ENCODE measurements at places on chromosomes 2 and 18.
A peak's percentile ranks its signal among the peaks of the same experiment; 100 is the strongest.

DNA sequence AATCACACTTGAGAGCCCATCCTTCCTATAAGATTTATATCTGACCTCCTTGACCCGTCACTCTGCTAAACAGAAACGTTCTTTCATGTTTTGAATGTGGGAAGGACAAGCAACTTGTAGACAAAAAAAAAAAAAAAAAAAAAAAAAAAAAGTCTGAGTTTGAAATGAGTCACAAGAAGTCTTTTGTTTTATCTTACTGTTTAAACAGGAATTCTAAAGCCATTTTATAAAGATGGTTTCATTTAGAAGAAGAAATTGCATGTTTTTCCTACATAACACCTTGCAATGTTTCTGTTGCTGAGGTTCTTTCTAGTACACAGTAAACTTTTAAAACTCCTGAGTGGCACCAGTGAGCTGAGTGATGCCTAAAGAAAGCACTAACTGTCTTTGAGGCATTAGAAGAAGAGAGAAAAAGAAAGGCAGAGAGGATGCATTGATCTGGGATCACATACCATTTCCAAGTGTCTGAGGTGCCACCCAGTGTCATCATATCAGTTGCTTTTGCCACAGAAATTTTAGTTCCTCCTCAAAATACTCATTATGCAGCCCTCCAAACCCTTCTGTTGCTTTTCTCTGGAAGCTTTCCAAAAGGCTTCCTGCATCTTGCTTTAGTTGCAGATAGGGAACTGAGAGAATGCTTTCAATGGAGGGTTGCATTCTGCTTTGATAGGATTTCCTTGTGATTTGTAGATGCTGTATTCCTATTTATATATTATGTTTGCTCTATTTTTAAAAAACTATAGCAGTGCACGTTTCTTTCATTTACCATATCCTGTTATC lies 69.1 kb downstream of the ACVR2A start:
- H3K4me3 ChIP-seq: no peak overlapping the region
- no peak overlapping the region for H3K27ac ChIP-seq
- peak; percentile 3 for DNase-seq

DNA sequence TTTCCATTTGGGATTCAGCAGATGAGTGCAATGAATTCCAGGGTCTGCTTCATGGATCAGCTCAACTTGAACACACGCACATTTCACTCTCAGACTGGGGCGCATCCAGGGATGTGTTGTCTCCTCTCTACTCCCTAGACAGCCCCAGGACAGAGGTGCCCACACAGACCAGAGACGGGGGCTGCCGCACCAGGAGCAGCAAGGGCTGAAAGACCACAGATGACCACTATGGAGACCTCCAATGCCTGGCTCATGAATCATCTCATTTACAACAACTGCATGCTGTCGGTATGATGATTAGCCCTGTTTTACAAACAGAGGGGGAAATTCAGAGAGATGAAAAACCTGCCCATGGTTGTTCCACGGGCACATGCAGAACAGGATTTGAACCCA lies 63.1 kb downstream of the CYP26B1 start:
- H3K27me3 ChIP-seq: no peaks in the 10 kb centered on the region
- DNase-seq: no peak
- no peaks in the 10 kb centered on the region for H3K4me1 ChIP-seq
- H3K27ac ChIP-seq: no peak overlapping the region
- H3K4me3 ChIP-seq: no peak overlapping the region

- H3K4me3 ChIP-seq: no peak overlapping the region
- H3K27ac ChIP-seq: no peak overlapping the region
- H3K36me3 ChIP-seq: no peaks in the 10 kb centered on the region
- DNase-seq: no peak
Observed at GRCh38 chr2:125037135-125037653, 1012.1 kb downstream of the CNTNAP5 start.

DNA sequence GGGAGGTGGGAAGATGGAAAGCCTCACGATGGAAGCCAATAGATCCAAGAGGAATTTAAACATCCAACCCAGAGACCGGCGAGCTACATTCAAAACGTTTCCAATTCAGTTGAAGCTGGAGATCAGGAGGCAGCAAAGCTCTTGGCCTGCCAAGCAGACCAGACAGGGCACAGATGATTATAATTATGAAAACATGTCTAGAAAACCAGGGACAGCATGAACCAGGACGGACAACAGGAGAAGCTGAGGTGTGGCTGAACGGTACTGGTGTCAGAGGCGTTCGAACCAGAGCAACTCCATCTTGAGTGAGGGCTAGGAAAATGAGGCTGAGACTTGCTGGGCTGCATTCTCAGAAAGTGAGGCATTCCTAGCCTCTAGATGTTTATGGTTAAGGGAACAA lies 102.2 kb upstream of the CCDC150 start:
- DNase-seq: no peak
- H3K27ac ChIP-seq: no peak overlapping the region
- no peaks in the 10 kb centered on the region for H3K36me3 ChIP-seq
- no peak overlapping the region for H3K4me3 ChIP-seq
- no peaks in the 10 kb centered on the region for H3K27me3 ChIP-seq
- H3K4me1 ChIP-seq: no peaks in the 10 kb centered on the region

DNA sequence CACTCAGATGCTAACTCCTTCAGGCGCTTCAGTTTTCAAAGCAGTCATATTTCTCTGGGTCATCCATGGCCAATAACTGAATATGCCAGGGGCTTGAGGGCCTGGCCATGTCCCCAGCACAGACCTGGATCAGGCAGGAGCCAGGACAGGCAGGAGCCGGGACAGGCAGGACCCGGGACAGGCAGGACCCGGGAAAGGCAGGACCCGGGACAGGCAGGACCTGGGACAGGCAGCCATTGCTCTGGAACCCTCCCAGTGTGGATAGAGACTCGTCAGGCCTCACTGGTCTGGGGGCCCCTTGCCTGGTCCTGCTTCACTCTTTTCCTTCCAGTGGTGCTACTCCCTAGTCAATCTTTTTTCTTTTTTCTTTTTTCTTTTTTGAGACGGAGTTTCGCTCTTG lies 117.5 kb upstream of the TEX51 start:
- peaks cover 2% of the 10 kb centered on the region for H3K27me3 ChIP-seq
- no peak overlapping the region for H3K27ac ChIP-seq
- no peak for DNase-seq
- H3K4me3 ChIP-seq: no peak overlapping the region
- peaks cover 12% of the 10 kb centered on the region for H3K4me1 ChIP-seq

Data from neural progenitor cell (in vitro differentiated cells).